Activated CD4-positive, alpha-beta memory T cell treated with anti-CD3 and anti-CD28 coated beads, Interleukin-2, amount 10 ng/mL, durations not matched to agents 7 days and 5 days (primary cell): ENCODE measurements at places on chromosomes 7 and 10. TPM values are rescaled to one million over a fixed set of nuclear protein-coding genes. Genes with fewer than 3 reads are reported as not detected.
A peak's percentile ranks its signal among the peaks of the same experiment; 100 is the strongest.

Gene MACROH2A2
- total RNA-seq, result 5.5 TPM

Gene GPR141
- total RNA-seq, result not detected

DNA sequence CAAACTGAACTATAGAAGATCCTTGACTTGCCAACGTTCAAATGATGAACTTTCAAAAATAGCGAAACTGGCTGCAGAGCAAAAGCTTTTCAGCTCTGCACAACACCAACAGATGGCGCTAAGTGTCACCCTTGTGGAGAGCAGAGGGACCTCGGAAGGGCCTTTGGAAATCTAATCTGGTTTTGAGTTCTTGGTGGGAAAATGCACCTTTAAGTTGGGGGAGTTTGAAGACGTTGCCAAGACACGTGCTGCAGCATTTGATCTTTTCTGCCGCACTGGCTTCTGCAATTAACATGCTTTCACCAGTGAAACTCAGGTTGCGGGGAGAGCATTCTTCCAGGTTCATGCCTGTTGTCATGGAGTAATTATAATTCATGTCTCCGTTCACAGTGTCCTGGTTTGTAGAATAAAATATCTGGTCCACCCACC, 26.3 kb upstream of the WDR11 start:
- H3K4me1 ChIP-seq, result no peaks in the 10 kb centered on the region
- no peak overlapping the region for H3K4me3 ChIP-seq
- H3K27ac ChIP-seq, result no peak overlapping the region

DNA sequence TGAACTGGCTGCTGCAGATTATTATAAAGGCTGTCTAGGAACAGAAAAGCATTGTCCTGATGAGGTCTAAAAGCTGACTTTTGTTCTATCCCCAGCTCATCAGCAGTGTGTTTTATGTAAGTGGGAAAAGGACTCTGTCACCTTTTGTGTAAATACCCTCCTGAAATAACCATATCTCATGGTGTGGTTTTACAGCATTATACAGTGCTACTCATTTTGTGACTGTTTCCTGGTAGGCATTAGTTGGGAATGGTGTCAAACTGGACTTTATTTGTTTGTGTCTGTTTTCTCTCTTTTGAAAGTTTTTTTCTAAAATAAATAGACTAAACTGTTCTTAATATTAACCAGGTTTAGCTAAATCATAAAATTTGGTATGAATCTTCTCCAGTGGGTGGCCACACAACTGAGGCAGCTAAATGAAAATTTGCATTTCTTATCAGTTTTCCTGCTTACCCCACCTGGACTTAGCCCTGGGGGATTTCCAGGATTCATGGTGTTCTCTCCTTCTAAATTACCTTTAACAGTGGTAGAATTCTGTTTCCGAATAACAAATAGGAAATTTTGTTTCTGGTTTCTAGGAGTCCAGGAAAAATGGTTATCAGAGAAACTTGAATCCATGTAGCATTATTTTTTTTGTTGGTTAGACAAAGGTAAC, 140.9 kb downstream of the LHFPL3 start:
- no peak for DNase-seq
- no peaks in the 10 kb centered on the region for H3K4me1 ChIP-seq
- no peaks in the 10 kb centered on the region for H3K27me3 ChIP-seq
- no peak overlapping the region for H3K4me3 ChIP-seq

Gene DNA2
- 40.4 TPM for total RNA-seq

DNA sequence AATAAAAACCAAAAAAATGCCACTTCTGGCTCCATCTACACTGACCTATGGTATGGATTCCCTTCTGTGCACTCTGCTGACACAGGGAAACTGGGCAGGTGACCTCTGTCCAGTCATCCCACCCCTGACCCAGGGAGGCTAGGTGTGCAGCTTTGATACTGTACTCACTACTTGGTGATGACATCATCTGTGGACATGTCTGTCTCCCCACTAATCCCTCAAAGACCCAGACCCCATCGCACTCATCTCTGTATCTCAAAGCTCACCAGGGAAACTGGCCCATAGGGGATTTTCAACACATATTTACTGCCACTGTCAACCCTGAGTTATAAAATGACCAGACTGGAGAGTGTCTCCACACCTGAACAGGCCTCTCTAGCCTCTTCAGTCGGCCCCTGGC, 10.6 kb downstream of the SGMS1 start:
- H3K4me1 ChIP-seq, result peaks cover 7% of the 10 kb centered on the region
- no peak overlapping the region for H3K27ac ChIP-seq
- no peaks in the 10 kb centered on the region for H3K36me3 ChIP-seq
- no peak for DNase-seq

GRCh38 chr10:86440874-86441843, 74.6 kb upstream of the GRID1 start:
- no peaks in the 10 kb centered on the region for H3K27me3 ChIP-seq
- peaks cover 19% of the 10 kb centered on the region for H3K4me1 ChIP-seq
- peaks cover 67% of the 10 kb centered on the region for H3K36me3 ChIP-seq
- no peak overlapping the region for H3K27ac ChIP-seq
- H3K4me3 ChIP-seq, result no peak overlapping the region

Gene TMEM130
- total RNA-seq, result not detected

GRCh38 chr10:130220251-130221185, 84.3 kb downstream of the GLRX3 start:
- H3K27me3 ChIP-seq, result peaks cover 2% of the 10 kb centered on the region
- no peak overlapping the region for H3K27ac ChIP-seq
- DNase-seq, result no peak
- H3K4me1 ChIP-seq, result no peaks in the 10 kb centered on the region

DNA sequence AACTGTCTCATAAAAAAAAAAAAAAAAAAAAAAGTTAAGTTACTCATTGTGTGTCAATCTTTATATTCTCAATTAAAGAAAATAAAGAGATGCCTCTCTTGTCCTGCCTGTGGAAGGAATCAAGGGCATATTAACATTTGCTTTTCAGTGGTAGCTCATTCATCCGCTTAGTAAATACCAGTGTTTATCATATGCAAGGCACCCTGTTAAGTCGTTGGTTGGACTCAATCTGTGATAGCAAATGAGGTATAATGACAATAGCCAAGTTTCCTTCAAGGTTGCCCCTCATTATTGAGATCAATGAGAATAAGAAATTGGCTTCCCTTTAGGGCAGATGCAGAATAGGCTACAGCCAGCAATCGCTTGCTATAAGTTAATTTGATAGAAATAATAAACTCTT, 812.7 kb upstream of the COBL start:
- H3K36me3 ChIP-seq, result no peaks in the 10 kb centered on the region
- DNase-seq, result no peak
- H3K27me3 ChIP-seq, result no peaks in the 10 kb centered on the region
- no peak overlapping the region for H3K4me3 ChIP-seq
- H3K4me1 ChIP-seq, result no peaks in the 10 kb centered on the region
- H3K27ac ChIP-seq, result no peak overlapping the region

GRCh38 chr10:42981358-42982236, 95.3 kb upstream of the RET start:
- peak; percentile 12 for DNase-seq
- no peak overlapping the region for H3K27ac ChIP-seq
- H3K27me3 ChIP-seq, result no peaks in the 10 kb centered on the region
- H3K36me3 ChIP-seq, result no peaks in the 10 kb centered on the region

GRCh38 chr7:149188637-149189259, 6.6 kb upstream of the ZNF282 start:
- H3K27ac ChIP-seq, result no peak overlapping the region
- H3K4me1 ChIP-seq, result peaks cover 17% of the 10 kb centered on the region
- H3K4me3 ChIP-seq, result no peak overlapping the region
- H3K27me3 ChIP-seq, result no peaks in the 10 kb centered on the region
- no peaks in the 10 kb centered on the region for H3K36me3 ChIP-seq

Gene COL26A1
- not detected for total RNA-seq

DNA sequence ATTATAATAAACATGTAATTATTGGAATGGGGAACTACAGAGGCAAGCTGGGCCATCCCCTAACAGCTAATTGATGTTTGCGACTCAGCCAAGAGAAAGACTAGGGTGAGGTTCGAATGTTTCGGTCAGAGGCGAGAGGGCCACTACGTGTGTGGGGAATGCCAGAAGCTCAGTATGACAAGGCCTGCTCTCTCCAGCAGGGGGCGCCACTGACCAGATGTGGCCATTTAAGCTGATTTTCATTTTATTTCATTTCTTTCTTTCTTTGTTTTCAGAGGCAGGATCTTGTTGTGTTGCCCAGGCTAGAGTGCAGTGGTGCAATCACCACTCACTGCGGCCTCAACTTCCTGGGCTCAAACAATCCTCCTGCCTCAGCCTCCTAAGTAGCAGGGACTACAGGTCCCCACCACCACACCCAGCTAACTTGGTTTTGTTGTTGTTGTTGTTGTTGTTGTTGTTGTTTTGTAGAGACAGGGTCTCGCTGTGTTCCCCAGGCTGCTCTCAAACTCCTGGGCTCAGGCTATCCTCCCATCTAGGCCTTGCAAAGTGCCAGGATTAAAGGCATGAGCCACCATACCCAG, 38.1 kb downstream of the TMEM130 start:
- H3K27ac ChIP-seq, result no peak overlapping the region
- no peaks in the 10 kb centered on the region for H3K36me3 ChIP-seq
- no peaks in the 10 kb centered on the region for H3K27me3 ChIP-seq

GRCh38 chr10:100528123-100528886, 1.4 kb downstream of the NDUFB8 start:
- H3K27me3 ChIP-seq, result no peaks in the 10 kb centered on the region
- H3K36me3 ChIP-seq, result peaks cover 52% of the 10 kb centered on the region
- peak overlapping the region; percentile 95 for H3K27ac ChIP-seq
- peaks cover 45% of the 10 kb centered on the region for H3K4me1 ChIP-seq

Gene ATRNL1
- total RNA-seq, result 0.55 TPM

- H3K4me1 ChIP-seq, result peaks cover 58% of the 10 kb centered on the region
- H3K27me3 ChIP-seq, result no peaks in the 10 kb centered on the region
- H3K36me3 ChIP-seq, result peaks cover 42% of the 10 kb centered on the region
- peak overlapping the region; percentile 91 for H3K4me3 ChIP-seq
- peak overlapping the region; percentile 96 for H3K27ac ChIP-seq
Observed at GRCh38 chr7:127392182-127392565, 334 bp downstream of the ZNF800 start.

DNA sequence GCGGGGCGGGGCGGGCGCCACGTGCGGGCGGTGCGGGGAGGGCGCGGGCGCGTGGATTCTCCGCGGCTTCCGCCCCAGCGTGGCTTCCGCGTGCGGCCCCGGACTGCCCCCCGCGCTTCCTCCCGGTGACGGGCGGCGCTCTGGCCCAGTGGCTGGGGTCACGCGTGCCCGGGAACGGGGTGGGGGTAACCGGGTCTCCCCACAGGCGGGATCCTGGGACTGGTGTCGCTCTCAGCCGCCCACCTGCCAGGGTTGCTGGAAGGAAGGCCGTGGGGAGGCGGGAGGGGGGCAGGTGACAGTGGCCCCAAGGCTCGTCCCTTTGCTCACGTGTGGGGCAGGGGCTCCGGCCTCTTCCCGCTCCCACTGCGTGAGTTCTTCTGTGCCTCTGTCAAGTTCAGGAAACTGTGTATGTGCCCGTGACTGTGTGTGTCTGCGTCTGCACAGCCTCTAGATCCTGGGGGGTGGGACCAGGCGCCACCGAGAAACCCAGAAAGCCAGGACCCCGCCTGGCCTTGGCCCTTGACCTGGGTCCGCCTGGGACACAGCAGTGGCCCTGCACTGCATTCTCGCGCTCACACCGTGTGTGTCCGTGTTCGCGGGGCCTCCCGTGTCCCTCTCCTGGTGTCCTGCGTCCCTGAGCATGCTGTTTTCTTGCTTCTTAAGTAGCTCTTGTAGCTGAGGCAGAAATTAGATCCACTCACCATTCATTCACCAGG, 919 bp downstream of the MAFK start:
- peak overlapping the region; percentile 92 for H3K27ac ChIP-seq
- peaks cover 32% of the 10 kb centered on the region for H3K4me1 ChIP-seq
- peaks cover 9% of the 10 kb centered on the region for H3K36me3 ChIP-seq
- H3K27me3 ChIP-seq, result peaks cover 5% of the 10 kb centered on the region

- peaks cover 30% of the 10 kb centered on the region for H3K4me1 ChIP-seq
- H3K36me3 ChIP-seq, result peaks cover 51% of the 10 kb centered on the region
- peak; percentile 44 for DNase-seq
- no peaks in the 10 kb centered on the region for H3K27me3 ChIP-seq
- peak overlapping the region; percentile 99 for H3K4me3 ChIP-seq
Observed at GRCh38 chr7:5525271-5526099, 101.9 kb upstream of the TNRC18 start.

GRCh38 chr10:317271-317769, 182.1 kb downstream of the ZMYND11 start:
- no peak for DNase-seq
- no peak overlapping the region for H3K4me3 ChIP-seq
- H3K27me3 ChIP-seq, result no peaks in the 10 kb centered on the region
- H3K36me3 ChIP-seq, result peaks cover 4% of the 10 kb centered on the region
- H3K4me1 ChIP-seq, result peaks cover 12% of the 10 kb centered on the region

- no peak overlapping the region for H3K4me3 ChIP-seq
- peaks cover 2% of the 10 kb centered on the region for H3K27me3 ChIP-seq
- no peak for DNase-seq
- H3K36me3 ChIP-seq, result no peaks in the 10 kb centered on the region
- no peaks in the 10 kb centered on the region for H3K4me1 ChIP-seq
Observed at GRCh38 chr10:17891435-17891834, 60.3 kb upstream of the SLC39A12 start.

DNA sequence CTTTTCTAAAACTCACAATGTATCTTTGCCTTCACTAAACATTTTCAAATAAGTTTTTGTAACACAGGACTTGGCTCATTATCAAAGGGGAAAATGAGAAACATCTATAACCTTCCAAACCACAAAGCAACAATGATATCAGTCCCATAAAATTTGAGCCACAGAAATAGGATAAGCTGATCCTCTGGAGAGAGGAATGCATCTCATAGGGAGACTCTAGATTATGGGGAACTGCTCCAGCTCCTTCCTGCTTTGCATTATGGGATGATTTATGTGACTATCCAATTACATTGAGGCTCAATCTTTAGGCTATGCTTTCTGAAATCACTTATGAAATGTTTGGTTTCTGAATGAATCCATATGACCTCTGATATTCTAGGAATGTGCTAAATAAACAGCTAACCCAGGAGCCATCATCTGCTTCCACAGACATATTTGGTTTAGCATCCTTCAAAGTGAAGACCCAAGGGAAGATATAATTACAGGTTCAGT, 70.4 kb downstream of the CUBN start:
- peaks cover 4% of the 10 kb centered on the region for H3K4me1 ChIP-seq
- no peaks in the 10 kb centered on the region for H3K36me3 ChIP-seq
- no peak overlapping the region for H3K27ac ChIP-seq

DNA sequence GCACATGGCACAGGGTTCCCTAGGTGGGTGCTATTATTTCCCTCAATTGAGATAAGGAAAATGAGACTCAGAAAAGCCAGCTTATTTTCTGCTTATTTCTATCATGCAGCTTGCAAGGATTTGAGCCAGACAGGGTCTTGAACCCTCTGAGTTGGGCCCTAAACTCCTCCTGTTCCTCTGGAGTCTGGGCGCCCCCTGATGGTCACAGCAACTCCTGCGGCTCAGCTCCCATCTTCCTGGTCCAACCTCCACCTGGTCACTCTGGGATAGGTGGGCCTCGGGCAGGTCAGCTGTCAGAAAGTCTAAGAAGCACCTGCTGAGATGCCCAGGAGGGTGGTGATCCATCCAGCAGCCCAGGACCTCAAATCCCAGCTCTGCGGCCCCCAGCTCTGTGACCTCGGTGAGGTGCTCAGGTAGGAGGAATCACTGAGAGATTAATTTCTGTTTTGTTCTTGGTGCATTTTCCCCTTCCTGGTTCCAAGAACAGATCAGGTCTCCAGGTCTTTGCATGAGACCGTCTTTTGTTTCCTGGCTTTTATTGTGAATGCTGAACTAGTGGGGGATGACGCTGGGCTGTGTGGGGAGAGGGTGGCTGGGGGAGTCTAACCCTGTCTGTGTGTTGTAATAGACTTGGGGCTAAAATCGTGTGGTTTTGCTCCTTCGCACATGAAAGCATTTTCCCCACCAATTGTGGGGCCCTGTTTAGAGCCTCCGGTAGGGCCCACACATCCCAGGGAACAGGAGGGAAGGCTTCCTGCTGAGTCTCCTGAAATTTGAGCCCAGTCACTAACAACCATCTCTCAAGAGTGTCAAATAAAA, 32.8 kb downstream of the TMEM130 start:
- no peak overlapping the region for H3K27ac ChIP-seq
- no peaks in the 10 kb centered on the region for H3K27me3 ChIP-seq
- no peak overlapping the region for H3K4me3 ChIP-seq
- DNase-seq, result peak; percentile 27
- no peaks in the 10 kb centered on the region for H3K36me3 ChIP-seq
- H3K4me1 ChIP-seq, result no peaks in the 10 kb centered on the region

Gene PON1
- not detected for total RNA-seq
